AG09319 (cell line): ENCODE measurements at places on chromosomes 7 and 10.

- DNase-seq, result no peak
Measured at GRCh38 chr10:80186364-80187012, 18.8 kb downstream of the ANXA11 start.

DNA sequence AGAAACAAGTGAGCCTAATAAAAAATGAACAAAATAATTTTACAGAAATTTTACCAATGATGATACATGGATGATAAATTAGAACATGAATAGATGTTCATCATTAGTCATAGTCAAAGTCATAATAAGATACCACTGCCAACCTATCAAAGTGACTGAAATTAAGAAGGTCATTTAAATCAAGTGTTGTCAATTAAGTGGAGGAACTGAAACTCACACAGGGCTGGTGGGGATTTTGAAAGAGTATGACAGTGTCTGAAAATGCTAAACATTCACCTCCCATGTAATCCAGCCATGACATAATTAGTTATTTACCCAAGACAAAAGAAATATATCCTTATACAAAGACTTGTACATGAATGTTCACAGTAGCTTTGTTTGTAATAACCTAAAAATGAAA is 57.1 kb upstream of the DYNC1I1 start:
- DNase-seq, result no peak

DNA sequence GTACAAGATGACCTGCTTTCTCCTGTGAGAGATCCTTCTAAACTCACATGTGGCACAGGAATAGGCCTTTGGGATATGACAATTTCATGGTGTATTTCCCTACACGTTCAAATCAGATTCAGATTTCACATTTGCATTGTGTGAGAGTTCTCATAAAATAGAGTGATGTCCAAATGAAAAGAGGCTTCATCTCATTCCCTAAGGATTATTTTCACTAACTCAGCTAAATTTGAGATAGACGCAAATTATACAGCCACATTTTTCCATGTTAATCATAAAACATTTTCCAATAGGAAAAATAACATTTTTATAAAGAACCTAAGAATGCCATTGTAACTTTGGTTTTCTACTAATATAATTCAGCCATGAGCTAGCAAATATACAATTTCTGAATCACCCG is 35.5 kb upstream of the PARD3 start:
- DNase-seq, result no peak

DNA sequence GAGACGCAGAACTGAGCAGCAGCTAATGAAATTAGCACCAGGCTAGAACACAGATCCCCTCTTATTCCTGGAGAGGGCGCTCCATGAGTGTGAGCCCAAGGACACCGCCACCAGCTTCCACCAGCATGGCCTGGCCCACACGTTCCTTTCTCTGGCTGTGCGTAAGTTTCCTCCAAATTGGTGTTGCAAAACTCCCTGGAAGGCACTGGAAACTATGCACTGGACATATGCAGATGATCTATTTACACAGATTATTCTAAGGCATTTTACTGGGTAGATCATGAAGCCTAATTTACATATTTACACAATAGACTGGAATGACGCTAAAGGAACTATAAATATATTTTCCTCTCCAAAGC is 455.6 kb upstream of the FOXK1 start:
- no peak for DNase-seq

DNA sequence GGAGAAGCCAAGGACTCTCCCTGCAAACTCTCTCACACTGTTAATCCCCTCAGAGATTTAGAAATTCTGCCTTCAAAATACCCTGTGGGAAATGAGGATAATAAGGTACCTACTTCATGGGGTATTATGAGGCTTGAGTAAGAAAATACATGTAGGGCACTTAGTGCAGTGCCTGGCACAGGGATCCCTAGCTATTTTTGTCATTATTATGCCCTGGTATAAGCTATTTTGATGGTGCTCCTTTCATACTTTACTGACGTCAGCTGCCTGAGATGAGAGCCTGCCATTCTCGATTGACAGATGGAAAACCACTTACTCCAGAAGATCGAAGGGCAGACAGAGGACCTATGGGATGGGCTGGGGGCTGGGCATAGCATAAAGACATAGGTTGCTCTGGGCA is 30.1 kb downstream of the MKX start:
- DNase-seq, result no peak

- no peak for DNase-seq
Measured at GRCh38 chr7:86949779-86950260, 109.6 kb downstream of the ELAPOR2 start.

DNA sequence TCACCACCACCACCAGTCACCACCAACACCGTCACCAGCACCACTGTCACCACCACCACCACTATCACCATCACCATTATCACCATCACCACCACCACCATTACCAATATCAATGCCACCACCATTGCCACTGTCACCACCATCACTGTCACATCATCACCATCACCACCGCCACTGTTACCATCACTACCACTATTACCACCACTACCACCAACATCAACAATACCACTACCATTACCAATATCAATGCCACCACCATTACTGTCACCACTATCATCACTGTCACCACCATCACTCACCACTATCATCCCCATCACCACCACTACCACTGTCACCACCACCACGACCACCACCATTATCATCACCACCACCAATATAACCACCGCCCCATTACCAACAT is 14.0 kb upstream of the DENND2A start:
- no peak for DNase-seq

- no peak for DNase-seq
Measured at GRCh38 chr7:51451751-51452476, 135.3 kb upstream of the COBL start.

DNA sequence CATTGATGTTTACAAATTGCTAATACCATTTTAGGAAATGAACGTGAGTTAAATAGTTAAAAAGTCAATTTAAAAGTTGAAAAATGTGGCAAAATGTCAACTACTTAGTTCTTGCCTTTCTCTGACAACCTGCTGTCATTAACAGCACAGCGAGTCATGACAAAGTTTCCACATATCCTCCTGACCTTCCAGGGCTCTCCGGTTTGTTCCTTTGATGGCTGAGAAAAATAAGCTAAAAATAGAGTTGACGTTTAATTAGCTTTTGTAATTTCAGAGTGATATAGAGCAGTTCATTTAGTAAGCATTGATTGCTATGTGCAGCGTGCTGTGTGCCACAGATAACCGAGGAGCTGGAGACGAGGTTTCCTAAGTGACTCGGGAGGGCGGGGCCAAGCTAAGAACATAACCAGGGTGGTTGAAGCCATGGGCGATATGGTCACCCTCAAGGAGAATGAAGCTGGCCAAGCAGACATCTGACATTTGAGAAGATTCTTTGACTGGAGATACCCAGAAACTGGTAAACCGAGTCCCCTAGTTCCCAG is 47.9 kb downstream of the OGDH start:
- DNase-seq, result no peak

GRCh38 chr10:7085913-7086589 is 324.8 kb downstream of the SFMBT2 start:
- no peak for DNase-seq
